AG08396 (cell line): ENCODE measurements at places on chromosomes 6 and 20.

- DNase-seq = no peak
These were observed 173.8 kb downstream of the GMPR start for GRCh38 chr6:16412171-16412570.

DNA sequence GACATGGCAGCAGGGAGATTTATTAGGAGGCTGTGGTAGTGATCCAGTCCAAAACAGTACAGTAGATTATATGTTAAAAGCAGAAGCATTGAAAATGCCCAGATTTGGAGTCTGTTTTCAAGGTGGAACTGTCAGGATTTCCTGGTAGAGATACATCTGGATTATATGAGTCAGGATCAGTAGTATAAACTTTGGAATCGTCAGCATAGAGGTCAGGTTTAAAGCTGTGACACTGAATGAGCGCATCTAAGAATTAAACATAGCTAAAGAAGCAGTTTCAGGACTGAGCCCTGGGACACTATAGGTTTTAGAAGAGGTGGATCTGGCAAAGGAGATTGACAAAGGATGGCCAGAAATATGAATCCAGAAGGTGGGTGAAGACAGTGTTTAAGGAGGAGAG lies 60.4 kb downstream of the RNF144B start:
- no peak for DNase-seq

DNA sequence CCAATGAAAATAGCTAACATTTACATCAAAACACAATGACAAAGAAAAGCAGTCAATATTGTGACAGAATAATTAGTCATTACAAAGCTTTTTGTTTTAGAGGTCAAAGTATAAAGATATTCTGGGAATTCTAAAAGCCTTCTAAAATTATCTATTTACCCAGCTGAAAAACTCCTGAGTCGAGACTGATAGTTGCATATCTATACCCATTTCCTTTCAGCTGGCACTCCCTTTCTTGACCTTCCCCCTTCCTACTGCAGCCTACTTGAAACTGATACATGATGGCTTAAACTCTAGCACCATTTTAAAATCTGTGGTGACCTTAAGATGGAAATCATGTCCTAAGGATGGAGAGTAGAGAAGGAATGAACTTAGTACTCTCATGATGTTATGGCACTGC lies 38.6 kb downstream of the LMBRD1 start:
- DNase-seq = no peak

DNA sequence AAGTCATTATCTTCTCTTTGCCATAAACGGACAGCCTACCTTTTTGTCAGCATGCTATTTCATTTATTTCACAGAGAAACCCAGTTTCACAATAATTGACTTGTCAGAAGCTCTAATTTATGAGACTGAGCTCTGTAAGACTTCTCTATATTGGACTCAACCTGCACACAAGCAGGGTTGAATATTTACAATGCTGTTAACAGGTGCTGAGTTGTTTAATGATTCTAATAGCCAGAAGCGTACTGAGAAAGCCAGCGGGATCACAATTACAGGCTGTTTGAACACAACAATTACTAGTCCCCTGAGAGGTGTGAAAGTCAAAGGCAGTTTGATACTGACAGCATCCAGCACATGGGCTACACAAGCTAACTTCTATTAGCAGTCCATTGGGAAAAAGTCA lies 128.2 kb upstream of the SIM1 start:
- DNase-seq = no peak

GRCh38 chr6:139871803-139872510 lies 497.5 kb upstream of the CITED2 start:
- DNase-seq = no peak

- no peak for DNase-seq
These were observed 131.4 kb downstream of the SNX5 start for GRCh38 chr20:17837179-17837578.

GRCh38 chr20:2914160-2914559 lies 40.9 kb downstream of the PTPRA start:
- no peak for DNase-seq

DNA sequence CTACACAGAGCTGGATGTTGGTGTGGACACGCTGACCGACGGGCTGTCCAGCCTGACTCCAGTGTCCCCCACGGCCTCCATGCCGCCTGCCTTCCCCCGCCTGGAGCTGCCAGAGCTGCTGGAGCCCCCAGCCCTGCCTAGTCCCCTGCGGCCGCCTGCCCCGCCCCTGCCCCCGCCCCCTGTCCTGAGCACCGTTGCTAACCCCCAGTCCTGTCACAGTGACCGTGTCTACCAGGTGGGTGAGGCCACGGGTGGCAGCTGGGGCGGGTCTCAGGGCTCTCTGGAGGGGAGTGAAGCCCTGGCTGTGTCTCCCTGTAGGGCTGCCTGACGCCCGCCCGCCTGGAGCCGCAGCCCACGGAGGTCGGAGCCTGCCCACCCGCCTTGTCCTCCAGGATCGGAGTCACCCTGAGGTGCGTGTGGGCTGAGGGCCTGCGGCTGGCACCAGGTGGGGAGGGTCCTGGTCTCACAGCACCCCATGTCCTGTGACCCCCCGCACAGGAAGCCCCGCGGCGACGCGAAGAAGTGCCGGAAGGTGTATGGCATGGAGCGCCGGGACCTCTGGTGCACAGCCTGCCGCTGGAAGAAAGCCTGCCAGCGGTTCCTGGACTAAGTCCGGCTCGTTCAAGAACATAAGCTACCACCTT lies 2.9 kb downstream of the SLC2A4RG start:
- no peak for DNase-seq

DNA sequence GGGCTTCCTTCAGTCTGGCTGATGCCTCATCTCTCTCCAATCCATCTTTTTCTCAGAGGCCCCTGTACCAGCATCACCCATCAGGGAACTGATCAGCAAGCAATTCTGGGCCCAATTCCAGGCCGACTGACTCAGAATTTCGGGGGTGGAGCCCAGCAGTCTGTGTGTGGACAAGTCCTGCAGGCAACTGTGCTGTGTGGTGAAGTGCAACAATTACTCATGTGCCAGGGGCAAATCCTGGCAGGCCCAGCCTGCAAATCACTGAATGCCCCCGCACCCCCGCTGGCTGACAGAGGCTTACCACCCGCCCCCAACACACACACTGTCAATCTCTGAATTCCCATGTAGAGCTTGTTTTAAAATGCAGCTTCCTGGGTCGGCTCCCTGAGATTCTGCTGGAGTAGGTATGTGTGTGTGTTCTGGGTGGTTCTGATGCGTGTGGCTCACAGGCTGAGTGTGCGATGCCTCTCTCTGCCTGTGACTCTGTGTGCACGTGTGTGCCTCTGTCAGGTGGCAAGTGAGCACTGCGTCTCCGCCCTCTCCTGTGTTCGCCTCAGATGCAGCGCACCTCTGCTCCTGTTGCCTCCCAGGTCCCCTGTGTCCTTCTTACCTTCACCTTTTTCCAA lies 45.4 kb downstream of the SSR1 start:
- peak; percentile 94 for DNase-seq

DNA sequence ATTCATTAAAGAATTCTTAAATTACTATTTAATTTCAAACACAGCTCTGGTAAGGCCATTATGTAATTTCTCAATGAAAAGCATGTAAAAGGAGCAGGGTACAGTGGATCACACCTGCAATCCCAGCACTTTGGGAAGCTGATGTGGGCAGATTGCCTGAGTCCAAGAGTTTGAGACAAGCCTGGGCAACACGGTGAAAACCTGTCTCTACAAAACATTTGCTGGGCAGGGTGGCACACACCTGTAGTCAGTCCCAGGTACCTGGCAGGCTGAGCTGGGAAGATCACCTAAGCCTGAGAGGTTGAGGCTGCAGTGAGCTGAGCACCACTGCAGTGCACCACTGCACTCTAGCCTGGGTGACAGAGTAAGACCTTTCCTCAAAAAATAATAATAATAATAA lies 37.4 kb downstream of the MDN1 start:
- DNase-seq = no peak

DNA sequence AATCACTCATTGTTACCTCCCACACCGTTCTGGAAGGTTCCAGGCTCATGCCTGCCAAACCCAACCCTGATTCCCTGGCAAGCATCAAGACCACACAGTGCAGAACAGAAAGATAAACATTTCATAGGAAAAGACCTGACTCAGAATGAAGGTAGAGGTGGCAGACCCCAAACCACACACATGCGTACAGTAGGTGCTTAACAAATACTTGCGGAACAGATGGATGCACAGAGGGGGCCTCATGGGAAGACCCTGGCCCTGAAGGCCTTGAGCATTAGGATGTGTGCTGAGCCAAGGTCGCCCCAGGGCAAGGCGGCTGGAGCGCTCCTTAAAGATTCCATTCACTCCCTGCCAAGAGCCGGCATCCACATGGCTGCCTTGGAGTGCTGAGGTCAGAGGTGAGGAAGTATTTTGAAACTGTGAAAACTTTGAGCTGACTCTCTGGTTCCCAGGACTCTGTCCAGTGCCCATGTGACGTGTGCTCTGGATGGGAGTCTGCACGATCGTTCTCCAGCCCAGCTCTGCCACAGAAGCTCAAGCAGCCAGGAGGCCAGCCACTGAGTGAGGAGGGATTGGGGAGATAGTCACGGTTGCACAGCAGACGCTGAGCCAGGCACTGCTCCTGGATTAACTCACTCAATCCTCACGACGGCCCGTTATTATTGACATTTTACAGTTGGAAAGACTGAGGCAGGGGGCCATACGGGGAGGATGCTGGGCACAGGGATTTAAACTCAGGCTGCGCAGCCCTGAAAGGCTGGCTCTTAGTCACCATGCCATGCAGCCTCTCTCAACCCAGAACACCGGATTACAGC lies 65.5 kb upstream of the AFDN start:
- no peak for DNase-seq

DNA sequence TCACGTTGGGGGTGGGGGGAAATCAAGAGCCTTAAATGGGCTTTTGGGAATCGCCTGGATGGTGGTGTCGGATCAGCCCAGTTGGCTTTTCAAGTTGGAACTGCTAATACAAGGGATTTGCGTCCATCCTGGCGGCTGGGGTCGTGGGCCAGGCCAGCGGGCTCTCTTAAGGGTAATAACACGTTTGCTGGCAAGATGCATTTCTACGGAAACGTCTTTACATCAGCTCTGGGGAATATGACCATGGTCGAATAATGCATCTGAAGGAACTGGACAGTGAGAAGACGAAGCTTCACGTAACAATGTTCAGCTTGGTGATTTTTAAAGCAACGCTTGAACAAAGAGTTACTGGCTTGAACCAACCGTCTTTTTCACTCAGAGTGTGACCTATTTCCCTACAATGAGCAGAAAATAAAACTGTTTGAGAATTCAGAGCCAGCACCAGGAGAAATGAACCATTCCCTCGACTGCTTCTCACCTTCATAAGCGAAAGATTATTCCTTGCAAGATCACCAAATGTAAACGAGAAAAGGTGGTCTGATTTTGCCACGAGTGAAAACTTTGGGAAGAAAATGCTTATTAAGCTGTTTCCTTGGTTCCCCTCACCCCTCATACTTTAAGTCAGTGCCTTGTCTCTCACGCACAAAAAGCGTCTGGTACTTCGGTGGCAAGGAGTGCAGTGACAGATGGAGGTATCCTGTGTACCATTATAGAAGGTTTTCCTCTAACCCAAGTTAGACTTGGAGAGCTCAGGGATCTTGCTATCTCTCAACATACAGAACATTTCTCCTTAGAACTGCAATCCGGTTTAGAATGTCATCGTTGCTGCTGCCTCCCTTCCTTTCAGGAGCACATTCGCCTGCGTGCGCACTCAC lies 1.4 kb upstream of the MARCKS start:
- peak; percentile 43 for DNase-seq

DNA sequence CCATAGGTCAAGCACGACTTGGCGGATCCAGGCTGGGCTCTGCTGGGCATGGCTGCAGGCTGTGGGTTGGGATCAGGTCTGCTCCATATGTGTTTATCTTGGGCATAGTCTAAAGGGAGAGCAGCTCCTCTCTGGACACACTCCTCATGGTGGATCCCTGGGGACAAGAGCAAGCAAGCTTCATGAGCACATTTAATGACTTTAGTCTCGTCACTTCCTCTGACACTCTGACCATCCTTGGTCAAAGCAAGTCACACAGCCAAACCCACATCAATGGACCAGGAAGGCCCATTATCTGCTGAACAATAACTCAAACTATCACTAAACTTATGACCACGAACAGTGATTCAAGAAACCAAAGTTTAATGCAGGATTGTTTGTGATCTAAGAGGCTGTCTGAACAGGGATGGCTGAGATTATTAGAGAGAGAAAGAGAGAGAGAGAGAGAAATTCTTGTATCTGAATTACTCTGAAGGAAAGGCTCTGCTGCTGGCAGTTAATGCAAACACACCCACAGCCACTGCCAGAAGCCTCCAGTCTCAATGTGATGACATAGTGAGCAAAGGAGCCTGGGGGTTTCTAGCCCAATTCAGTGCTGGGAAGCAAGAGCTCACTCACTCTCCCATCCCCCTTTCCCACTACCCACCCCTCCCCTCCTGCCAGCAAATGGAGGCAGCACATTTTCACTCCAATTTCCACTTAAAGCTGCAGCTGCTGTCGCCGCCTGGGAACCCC lies 490.2 kb upstream of the SULF2 start:
- DNase-seq = no peak

DNA sequence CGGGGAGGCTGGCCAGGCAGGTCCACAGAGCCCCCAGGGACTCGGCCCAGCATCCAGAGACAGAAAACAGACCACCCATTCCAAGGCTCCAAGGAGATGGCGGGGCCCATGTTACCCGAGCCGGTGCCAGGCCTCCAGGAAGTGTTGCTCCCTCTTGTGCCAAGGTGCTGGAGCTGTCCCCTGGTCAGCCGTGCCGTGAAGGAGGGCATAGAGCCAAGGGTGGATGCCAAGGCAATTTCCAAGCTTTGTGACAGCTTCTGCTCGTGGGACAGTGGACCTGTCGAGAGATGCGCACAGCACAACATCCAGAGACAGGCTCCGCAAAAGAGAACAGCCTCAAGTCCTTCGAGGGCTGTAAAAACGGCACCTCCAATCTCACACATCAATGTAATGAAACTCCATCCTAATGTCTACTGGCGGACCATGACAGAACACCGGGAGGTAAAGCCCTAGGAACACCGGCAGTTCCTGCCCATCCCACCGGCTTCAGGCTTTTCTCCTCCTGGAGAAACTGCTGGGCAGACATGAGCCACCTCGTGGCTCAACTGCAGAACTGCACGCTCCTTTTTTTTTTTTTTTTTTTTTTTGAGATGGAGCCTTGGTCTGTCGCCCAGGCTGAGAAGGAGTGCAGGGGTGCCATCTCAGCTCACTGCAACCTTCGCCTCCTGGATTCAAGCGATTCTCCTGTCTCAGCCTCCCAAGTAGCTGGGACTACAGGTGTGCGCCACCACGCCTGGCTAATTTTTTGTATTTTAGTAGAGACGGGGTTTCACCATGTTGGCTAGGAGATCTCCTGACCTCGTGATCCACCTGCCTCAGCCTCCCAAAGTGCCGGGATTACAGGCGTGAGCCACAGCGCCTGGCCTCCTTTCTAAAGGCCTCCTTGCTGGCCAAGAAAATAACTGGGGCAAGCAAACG lies 30.9 kb upstream of the AVP start:
- peak; percentile 91 for DNase-seq

- peak; percentile 73 for DNase-seq
These were observed 220.2 kb upstream of the EXOC2 start for GRCh38 chr6:912871-913835.
